ENCODE measurements at places on chromosomes 3 and 15.
A peak's percentile ranks its signal among the peaks of the same experiment; 100 is the strongest.

DNA sequence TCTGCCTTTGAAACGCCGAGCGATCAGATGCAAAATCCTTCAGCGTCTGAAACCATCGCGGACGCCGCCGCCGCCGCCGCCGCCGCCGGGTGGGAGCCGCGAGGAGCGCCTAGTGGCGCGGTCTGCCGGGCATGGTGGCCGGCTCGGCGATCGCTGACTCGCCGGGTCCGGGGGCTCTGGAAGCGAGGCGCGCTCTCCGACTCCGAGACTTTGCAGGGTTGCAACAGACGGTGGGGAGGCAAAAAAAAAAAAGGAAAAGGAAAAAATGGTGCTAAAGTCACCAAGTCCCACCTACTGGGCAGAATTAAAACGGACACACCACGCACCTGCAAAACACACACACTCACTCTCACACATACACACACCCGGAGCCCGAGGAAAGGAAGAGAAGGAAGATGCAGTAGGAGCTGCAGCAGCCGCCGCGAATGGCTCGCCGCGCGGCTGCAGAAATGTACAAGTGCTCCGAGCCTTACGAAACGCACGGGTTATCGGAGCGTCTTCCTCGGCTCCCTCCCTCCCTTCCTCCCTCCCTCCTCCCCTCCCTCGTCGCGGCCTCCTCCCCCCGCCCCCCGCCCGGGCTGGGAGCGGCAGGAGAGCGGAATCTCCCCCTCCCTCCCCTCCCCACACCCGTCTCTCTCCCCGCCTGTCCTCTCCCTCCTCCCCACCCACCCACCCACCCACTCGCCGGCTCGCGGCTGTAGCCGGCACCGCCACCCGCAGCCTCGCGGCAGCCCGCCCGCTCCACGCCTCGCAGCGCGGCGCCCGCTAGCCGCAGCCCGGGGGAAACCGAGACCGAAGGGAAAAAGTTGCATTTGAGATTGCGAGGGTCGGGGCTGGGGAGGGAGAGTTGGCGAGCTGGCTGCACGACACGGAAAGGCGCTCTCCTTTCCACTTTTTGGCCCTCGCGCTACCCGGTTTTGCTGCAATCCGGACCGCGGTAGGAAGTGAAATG, at the start of gene NTRK3:
Gene NTRK3, minus strand, starts transcription at position 461 of the 952 bp plus-strand sequence. CDS start 586 bp downstream, outside the sequence.
- DNase-seq, result no peak

GRCh38 chr3:29597376-29598008, 316.6 kb downstream of the RBMS3 start:
- DNase-seq, result no peak

DNA sequence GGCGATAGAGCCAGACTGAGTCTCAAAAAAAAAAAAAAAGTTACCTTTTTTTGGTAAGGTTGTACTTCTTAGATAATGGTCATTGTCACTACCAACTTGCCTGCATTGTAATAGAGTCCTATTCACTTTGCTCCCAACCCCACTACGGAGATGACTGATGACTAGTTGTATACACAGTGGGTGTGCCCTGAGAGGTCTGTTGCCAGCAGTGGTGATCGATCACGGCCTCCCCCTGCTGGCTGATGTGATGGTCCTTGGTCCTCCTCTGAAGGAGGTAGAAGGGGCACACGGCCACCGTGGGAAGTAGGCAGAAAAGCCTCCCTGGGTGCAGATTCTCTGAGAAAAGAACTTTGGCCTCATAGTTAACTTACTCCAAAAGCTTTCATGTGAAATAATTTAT, 10.7 kb downstream of the GCNT3 start:
- peak; percentile 10 for DNase-seq

DNA sequence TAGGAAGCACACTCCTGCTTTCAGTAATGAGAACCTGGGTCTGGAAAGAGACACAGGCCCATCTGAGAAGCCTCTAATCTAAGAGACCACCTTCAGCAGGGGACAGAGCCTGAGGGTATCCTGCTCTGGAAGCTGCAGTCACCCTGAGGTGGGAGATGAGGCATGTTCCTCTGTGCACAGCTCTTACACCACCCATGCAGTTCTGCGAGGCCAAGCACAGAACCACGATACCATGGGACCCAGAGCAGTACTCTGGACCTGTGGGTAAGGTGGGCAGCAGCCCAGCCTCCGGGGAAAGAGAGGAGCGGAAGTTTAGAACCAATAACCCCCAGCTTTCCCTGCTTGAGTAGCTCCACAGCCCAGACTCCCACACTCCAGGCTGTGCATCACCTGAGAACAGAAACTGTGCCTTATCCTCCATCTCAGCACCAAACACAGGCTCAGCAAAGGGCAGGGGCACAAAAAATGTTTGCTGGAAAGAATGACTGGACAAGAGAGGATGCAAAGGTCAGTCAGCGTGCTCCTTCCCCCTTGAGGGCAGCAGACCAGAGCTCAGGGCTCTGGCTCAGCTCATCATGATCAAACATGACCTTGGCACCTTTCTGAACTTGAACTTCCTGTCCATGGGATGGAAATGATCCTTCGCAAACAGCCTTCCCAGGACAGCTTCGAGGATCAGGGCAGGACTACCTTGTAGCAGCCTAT, 43.1 kb downstream of the RBPMS2 start:
- no peak for DNase-seq

DNA sequence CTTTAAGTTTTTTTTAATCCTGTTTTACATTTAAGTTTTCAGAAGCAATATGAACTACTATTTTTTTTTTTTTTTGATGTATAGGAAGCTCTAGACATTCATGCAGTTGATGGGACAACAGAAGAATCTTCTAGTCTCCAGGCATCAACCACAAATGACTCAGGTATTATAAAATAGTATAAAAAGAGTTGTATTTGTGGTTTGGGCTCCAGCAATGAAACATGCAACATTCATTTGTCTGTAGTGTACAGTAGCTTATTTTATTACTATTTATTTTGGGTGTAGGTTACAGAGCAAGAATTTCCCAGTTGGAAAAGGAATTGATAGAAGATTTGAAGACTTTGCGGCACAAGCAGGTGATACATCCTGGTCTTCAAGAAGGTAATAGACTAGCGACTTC, 38.6 kb downstream of the MGA start:
- no peak for DNase-seq

DNA sequence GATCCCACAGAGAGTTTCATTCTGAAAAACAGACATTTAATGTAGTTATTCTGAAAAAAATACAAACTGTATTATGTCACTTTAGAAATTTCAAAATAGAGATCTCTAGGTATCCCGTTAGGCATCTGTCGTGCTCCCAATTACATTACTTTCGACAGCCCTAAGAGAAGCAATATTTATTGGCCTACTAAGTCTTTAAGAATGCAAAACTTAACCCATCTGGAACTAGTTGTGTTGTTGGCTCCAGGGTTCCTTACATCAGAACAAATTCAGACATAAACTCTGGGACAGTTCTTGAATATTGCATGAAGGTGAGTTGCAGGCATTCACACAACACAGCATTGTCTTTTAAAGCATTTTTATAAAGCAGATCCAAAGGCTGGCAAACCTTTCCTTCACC, 498.4 kb downstream of the FHIT start:
- no peak for DNase-seq

GRCh38 chr3:187640569-187641059, 29.6 kb downstream of the SST start:
- no peak for DNase-seq

Data from activated CD8-positive, alpha-beta memory T cell treated with anti-CD3 and anti-CD28 coated beads for 48 hours (primary cell).